ENCODE measurements at places on chromosomes 6 and 20.
A peak's percentile ranks its signal among the peaks of the same experiment; 100 is the strongest.

DNA sequence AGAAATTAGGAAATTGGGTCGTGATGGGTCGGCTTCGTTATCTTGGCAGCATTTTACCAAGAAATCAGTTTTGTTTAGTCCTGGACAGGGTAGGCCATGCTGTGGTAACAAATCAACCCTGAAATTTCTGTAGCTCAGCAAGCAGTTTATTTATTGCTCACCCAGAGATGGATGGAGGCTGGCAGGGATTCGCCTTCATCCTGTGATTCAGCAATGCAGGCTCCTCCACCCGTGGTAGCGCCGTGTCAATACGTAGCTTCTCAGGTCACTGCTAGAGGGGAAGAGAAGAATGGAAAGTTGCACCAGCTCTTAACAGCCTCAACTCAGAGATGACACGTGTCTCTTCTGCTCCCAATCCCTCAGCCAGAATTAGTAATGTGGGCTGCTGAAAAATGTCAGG, 157.0 kb upstream of the SGK1 start:
- H3K36me3 ChIP-seq: no peaks in the 10 kb centered on the region
- no peaks in the 10 kb centered on the region for H3K4me1 ChIP-seq
- H3K4me3 ChIP-seq: no peak overlapping the region
- H3K27ac ChIP-seq: no peak overlapping the region
- DNase-seq: no peak
- peaks cover 1% of the 10 kb centered on the region for H3K27me3 ChIP-seq

DNA sequence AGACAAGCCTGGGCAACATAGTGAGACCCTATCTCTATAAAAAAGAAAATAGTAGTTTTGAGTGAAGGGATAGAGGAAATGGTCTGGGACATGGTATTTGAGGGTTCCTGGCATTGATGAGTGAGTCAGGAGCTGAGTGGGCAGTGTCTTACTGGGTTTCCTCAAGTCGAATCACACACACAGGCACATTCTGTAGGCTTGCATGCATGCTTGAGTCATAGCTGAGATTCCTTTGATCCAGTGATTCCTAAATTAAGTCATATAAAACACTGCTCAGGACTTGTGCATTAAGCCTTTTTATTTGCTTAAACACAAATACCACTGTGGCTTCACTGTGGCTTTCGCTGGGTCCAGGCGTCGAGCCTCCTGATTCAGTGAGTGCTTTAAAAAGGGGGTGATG, 71.8 kb upstream of the TMEM181 start:
- peaks cover 38% of the 10 kb centered on the region for H3K36me3 ChIP-seq
- DNase-seq: no peak
- no peaks in the 10 kb centered on the region for H3K4me1 ChIP-seq
- no peak overlapping the region for H3K4me3 ChIP-seq

- peaks cover 4% of the 10 kb centered on the region for H3K36me3 ChIP-seq
- H3K4me3 ChIP-seq: no peak overlapping the region
- no peak overlapping the region for H3K27ac ChIP-seq
- no peak for DNase-seq
Measured at GRCh38 chr20:13317439-13317838, 96.4 kb downstream of the ISM1 start.

DNA sequence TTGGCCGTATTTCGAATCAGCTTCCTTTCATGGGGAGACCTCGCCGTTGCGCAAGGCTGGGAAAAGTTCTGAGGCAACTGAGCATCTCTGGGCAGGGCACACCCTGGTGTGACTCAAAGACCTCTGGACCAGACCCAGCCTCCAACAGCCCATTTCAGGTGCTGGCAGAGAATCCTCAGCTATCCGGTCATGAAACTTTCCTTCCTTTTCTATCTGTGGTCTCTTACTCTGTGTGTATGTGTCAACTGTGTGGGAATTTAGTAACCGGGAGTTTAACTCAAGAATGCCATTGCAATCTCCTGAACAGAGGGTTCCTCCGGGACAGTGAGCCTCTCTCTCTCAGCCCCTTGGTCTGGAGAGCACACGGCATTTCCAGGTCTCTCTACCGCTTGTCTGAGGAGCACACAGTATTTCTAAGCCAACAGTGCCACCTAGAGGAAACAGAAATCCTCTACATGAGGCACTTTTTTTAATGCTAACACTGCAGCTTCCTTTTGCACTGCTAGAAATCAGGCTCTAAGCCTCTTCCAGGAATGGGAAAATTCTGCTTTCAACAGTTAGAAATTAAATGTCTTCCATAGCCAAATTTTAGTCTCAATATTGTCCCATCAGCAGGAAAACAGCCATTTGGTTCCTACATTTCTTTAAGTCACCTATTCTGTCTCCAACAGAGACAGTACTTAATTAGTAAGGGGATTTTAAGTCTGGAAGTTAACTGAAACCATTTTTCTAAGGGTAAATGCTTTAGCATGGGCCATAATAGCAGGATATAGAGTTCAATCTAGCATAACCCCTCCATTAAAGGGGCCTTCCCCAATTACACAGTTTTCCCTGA, 32.7 kb downstream of the PLN start:
- H3K4me1 ChIP-seq: peaks cover 14% of the 10 kb centered on the region
- H3K4me3 ChIP-seq: peak overlapping the region; percentile 42
- peaks cover 42% of the 10 kb centered on the region for H3K36me3 ChIP-seq
- H3K27me3 ChIP-seq: peaks cover 11% of the 10 kb centered on the region
- peak overlapping the region; percentile 37 for H3K27ac ChIP-seq
- DNase-seq: peak; percentile 38

- peak; percentile 7 for DNase-seq
- H3K4me1 ChIP-seq: no peaks in the 10 kb centered on the region
- no peaks in the 10 kb centered on the region for H3K36me3 ChIP-seq
- no peak overlapping the region for H3K4me3 ChIP-seq
- no peaks in the 10 kb centered on the region for H3K27me3 ChIP-seq
Measured at GRCh38 chr20:7161690-7162089, 394.2 kb downstream of the BMP2 start.

Data from endothelial cell (in vitro differentiated cells).